ENCODE measurements at places on chromosomes 4 and X.

DNA sequence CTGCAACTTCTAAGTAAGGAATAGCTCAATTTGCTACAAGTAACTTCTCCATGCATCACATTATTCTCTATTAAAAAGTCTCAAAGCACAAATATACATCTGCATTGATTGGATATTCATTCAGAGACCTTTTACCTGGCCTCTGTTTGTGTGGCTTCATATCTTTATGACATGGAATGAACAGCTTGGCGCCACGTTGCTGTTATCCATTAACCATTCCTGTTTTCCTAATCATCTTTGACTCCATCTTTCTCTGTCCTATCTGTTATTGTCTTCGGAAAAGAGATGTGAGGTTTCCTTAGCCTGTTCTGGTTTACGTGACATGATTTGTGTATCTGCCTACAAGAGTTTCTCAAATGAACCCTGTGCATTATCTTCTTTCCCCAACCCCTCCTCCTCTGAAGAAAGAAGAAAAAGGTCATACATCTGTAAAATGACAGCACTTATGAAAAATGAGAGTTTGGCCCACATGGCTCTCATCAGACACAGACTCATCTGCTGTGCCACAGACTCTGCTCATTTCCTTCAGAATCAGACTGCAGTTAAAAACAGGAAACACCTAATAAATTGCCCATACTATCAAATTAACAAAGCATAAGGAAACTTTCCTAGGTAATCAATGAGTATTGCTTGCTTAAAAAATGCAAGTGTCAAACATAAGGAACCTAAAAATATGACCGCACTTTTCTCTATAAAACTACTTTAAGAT lies 347.6 kb upstream of the FAM241A start:
- DNase-seq: no peak

GRCh38 chr4:169100670-169101101 lies 90.6 kb upstream of the CBR4 start:
- DNase-seq: no peak

GRCh38 chrX:104122829-104123228 lies 10.5 kb downstream of the ZCCHC18 start:
- DNase-seq: no peak

DNA sequence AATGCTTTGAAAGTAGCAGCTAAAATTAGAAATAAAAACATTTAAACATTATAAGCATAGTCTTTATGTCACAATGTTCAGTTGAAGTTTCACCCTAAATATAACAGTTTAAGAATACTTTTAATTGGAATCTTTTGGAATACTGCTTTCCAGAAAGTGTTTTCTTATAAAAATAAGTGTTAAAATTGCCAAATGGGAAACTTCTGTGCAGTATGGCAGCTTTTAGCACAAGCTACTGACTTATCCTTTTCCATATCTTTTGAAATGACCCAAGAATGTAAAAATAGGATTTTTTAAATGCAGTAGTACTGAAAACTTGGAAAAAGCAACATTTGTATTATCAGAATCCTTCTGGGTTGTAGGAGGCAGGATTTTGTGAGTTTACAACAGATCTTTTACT lies 34.2 kb downstream of the CEP135 start:
- DNase-seq: no peak

DNA sequence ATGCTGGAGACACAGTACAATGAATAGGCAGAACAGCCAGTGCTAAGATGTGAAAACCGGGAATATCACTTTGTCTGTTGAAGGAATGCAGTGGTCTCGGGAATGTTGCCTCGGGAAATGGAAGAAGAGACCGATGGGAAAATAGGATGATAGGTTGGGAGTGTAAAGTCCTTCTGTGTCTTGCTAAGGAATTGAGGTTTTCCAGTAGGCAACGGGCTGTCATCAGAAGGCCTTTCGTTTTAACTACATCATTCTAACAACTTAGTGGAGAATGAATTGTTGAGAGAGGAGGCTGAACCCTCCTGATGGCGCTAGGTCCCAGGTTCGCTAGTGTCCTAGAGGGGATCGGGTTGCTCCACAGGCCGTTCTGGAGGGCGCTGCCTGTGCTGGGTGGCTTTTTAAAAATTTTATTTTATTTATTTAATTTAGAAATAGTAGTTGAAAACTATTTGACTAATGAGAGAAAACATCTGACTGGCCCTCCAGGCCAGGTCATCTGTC lies 730 bp downstream of the VBP1 start:
- DNase-seq: no peak

GRCh38 chr4:122665161-122665929 lies 44.5 kb upstream of the IL21 start:
- DNase-seq: no peak

- no peak for DNase-seq
Observed at GRCh38 chr4:6767386-6767747, 15.2 kb upstream of the KIAA0232 start.

- no peak for DNase-seq
Observed at GRCh38 chrX:44312421-44312820, 31.1 kb downstream of the EFHC2 start.

- DNase-seq: no peak
Observed at GRCh38 chr4:139908636-139909437, 243.2 kb downstream of the MGST2 start.

- no peak for DNase-seq
Observed at GRCh38 chrX:38482183-38482582, 79.2 kb upstream of the TSPAN7 start.

GRCh38 chrX:32894679-32895078 lies 316.7 kb downstream of the DMD start:
- DNase-seq: no peak

DNA sequence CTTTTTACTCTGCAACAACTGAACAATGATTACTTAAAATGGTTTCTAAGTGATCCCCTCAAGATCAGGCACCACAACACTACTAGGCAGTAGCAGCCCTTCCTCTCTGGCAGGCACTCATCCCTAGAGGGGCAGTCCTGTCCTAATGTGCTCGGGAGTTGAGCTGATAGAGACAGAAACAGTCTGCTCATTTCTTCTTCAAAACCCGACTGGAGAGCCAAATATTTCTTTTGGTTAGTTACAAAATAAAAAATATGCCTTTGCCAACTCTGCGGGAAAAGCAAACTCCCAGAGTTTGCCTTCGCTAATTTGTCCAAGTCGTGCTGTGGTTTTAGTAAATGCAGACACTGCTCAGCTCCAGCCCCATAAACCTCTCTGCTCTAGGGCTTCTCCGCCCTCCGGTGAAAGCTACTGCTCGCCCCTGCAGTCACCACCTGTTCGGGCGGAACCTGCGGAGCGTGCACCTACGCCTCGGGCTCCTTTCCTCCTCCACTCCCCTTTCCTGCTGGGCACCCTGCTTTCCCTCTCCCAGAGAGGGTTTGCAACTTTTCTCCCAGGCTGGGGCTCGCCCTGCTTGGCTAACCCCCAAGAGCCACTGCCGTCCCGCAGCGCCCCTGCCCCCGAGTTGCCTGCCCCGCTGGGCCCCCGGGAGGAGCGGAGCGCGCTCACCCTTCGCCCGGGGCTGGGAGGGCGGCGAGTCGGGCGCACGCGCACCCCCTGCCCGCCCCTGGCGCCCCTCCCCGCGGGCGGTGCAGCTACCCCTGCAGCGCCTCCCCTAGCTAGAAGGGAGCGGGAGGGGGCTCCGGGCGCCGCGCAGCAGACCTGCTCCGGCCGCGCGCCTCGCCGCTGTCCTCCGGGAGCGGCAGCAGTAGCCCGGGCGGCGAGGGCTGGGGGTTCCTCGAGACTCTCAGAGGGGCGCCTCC lies at the start of gene NPNT:
Gene NPNT (plus strand): TSS at position 812 of the 923 bp plus-strand sequence. CDS start 182 bp downstream, outside the sequence.
- no peak for DNase-seq

DNA sequence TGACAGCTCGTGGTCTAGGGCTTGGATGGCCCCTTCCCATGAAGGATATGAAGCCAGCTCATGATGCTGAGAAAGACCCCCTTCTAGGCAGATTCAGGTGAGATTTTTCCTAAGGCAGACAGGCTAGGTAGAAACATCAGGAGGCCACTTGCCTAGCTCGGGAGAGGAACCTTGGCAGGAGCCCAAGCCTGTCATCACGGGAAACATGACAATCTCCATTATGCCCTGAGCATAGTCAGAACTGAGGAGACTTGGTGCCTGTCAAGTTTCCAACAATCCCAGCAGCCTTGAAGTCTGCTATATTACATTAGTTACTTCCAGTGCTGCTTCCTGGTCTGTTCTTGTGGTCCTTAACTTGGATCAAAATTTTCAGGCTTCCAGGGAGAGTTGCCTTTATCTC lies 18.7 kb upstream of the WDR1 start:
- no peak for DNase-seq

- no peak for DNase-seq
Observed at GRCh38 chr4:98558471-98559169, 99.8 kb downstream of the TSPAN5 start.

GRCh38 chr4:87103691-87104187 lies 116.7 kb downstream of the KLHL8 start:
- no peak for DNase-seq

DNA sequence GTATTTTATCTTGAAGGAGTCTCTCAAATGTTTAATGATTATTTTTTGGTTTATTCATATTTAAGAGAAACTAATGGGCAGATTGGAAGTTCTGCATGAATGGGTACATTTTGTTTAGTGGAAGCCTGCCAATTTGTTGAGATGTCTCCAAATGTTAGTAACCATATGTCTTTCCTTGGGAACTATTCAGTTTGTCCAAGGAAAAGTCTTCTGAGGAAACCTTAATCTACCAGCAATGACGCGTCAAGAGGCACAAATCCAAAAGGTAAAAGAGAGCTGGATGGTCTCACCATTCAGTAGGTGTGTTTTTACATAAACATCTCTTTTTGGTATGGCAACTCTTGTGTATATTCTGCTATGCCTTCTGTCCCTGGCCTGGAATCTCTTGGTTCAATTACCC lies 37.4 kb upstream of the NDST3 start:
- no peak for DNase-seq

- no peak for DNase-seq
Observed at GRCh38 chr4:122889726-122890125, 32.7 kb downstream of the NUDT6 start.

GRCh38 chr4:110617075-110617640 lies 5.7 kb downstream of the PITX2 start:
- DNase-seq: no peak

DNA sequence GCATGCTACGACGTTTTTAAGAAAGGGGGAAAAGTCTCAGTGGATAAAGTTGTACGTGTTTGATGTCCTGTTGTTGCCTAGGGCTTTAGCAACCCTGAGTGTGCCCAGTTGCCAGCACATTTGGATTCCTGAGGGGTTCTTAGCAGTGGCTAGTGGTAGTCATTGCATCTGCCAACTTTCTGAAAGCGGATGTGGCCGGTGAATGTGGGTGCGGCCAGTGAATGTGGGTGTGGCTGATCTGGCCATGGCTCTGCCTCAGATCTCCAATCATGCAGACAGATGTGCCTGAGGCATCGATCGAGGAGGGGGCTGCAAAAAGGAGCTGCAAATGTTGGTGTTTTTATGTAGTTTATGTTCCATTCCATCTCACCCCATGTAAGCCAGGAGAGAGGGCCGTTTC lies 41.5 kb upstream of the FAT1 start:
- no peak for DNase-seq

GRCh38 chr4:178165251-178165950 lies 723.2 kb upstream of the AGA start:
- DNase-seq: no peak

DNA sequence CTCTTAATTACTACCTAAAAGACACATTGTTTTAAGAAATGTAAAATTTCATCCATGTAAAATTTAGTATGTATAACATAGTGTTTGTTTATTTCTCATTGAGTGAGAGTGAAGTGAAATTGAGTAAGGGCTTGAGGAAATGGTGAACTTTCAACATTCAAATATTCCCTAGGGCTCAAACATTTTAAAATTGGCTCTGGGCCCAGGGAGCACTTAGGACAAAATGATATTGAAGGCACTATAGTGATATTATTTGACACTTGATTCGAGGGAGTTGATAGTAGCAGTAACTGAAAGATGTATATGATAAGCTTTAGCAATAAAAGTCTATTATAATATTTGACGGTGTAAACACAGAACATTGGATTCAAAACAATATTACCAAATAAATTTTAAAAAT lies 1244.0 kb upstream of the TENM3 start:
- DNase-seq: no peak

DNA sequence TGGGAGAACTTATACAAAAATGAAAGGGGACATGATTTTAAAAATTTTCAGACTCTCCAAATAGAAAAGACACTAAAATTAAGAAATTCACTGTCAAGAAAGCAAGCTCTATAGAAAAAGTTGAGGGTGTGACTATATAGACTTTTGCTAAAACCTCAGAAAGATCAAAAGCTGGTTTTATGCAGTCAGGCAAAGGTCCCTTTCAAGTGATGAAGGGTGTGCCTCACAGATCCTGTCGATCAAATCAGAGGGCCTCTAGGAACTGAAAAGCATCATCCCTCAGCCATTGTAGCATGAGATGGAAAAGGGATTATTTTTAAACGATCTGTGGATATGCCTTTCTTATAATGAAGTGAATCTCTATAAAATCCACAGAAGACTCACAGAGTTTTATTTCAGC lies 116.5 kb downstream of the FAM13A start:
- no peak for DNase-seq

DNA sequence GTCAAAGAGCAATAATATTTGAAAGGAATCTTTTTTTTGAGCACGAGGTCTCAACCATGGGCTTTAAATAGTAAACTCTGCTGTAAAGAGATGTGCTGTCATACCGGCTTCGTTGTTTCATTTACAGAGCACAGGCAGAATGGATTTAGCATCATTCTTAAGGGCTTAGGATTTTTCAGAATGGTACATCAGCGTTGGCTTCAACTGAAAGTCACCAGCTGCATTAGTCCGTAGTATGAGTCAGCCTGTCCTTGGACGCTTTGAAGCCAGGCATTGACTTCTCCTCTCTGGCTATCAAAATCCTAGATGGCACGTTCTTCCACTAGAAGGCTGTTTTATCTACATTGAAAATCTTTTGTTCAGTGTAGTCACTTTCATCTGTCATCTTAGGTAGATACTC lies 23.6 kb downstream of the COX18 start:
- DNase-seq: no peak

- no peak for DNase-seq
Observed at GRCh38 chrX:154411981-154412340, 622 bp downstream of the TAFAZZIN start.

DNA sequence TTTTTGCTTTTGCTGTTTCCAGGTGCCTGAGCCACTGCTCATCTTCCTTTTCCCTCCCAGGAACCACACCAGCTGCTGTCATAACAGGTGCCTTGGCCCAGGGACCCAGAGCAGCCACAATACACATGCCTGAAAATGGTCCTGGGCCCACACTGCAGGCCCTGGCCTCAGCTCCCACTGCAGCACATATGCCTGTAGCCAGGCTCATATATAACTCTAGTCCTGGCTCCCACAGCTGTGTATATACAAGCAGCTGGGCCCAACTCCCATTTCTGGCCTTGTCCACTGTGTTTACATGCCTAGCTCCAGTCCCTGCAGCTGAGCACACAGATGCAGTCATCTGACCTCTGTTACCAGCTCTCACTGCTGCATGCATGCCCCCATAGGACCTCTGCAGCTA lies 930.5 kb downstream of the ADGRL3 start:
- no peak for DNase-seq

DNA sequence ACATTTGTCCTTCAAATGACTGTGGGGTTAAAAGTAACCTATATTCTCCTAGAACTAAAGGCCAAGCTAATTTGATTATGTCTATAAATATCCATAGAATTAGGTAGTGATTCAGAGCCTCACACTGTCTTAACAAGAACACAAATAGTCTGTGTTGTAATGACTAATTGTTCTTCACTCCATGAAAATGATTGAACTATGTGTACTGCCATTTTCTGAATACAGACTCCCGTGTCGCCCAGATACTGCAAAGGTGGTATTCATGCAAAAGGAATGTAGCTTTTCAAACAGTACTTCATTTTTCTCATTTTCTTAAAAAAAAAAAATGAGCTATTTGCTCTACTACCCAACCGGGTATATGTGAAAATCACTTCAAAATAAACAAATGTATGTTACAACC lies 11.3 kb upstream of the PHKA2 start:
- no peak for DNase-seq

GRCh38 chrX:44382871-44383270 lies 39.4 kb upstream of the EFHC2 start:
- DNase-seq: no peak

Measured in cortex of kidney (tissue), 1 donor.